Globus pallidus (tissue), 1 donor: ENCODE measurements at places on chromosomes 2 and 18.

- no peak for DNase-seq
Measured at GRCh38 chr18:5196253-5197031, 615 bp downstream of the AKAIN1 start.

GRCh38 chr2:30422444-30423040, 24.5 kb upstream of the LCLAT1 start:
- no peak for DNase-seq

- no peak for DNase-seq
Measured at GRCh38 chr2:42072349-42073118, 24.7 kb downstream of the PKDCC start.

DNA sequence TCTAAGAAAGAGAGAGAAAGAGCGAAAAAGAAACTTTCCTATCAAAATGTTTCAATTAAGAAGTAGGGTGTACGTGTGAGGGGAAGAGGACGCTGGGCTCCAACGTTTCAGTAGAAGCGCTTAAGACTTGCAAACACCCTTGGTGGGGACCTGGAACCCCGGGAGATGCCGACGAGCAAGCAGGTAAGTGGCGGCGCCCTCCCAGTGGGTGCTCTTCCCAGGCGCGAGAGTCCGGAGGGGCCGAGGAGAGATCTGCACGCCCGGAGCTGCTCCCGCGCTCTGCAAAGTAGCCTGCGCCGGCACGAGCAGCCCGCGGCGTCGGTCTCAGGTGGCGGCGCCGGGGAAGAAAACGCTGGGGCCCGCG, 678 bp upstream of the OTX1 start:
- no peak for DNase-seq

DNA sequence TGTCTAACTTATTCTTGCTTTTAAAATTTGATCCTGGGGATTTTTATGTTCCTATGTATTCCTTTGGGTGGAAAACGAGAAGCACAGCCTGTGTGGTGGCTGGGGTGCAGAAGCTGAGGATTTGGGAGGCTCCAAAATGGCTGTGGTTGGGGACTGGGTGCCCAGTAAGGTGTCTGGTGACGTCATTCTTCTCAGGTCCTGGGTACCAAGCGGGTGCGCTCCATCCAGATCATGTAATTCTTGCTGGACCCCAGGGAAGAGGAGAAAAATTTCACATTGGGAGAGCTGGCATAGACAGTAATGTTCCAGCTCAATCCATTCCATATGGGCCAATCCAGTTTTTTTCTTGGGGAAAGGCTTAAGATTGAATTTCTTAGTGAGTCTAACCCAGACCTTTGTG, 61.1 kb upstream of the THOC1 start:
- no peak for DNase-seq

DNA sequence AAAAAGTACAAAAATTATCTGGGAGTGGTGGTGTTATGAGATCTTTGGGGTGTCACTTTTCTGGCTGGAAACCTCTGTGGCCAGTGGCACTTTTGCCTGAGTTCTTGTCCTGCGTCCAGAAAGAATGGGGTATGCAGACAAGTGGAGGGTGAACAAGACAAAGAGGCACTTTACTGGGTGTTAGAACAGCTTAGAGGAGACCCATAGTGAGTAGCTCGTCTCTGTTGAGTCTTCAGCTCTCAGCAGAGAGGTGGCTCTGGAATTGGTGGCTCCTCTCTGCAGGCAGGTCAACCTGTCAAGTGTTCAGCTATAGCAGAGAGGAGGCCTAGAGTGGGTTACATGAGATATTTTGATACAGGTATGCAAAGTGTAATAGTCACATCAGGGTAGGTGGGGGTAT, 26.1 kb downstream of the CRYGD start:
- no peak for DNase-seq

- DNase-seq = no peak
Measured at GRCh38 chr18:8435376-8435775, 173.9 kb upstream of the RAB12 start.

- no peak for DNase-seq
Measured at GRCh38 chr2:61816480-61817355, 37.1 kb downstream of the FAM161A start.
